CD4-positive, CD25-positive, alpha-beta regulatory T cell (primary cell): ENCODE measurements at places on chromosomes 2 and 18.

GRCh38 chr2:138831154-138831553 is 51.0 kb upstream of the NXPH2 start:
- DNase-seq = no peak

DNA sequence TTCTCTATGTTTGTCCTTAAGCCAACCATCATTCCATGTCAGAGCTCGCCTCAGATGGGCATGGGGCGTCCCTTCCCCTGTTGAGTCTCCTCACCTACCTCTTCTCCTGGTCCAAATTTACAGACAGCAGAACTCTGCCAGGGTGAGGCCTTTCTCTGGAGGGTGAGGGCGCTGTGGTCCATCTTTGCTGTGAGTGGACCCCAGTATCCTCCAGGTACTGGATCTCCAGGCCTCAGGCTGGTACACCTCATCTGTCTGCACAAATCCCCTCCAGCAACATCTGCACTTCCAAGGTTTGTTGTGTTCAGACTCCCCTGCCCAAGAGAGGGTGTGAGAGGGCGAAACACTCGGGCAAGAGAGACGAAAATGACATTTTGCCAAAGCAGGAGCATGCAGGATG is 63.9 kb upstream of the EDAR start:
- DNase-seq = no peak

GRCh38 chr2:60557486-60557864 is 4.0 kb upstream of the BCL11A start:
- no peak for DNase-seq

DNA sequence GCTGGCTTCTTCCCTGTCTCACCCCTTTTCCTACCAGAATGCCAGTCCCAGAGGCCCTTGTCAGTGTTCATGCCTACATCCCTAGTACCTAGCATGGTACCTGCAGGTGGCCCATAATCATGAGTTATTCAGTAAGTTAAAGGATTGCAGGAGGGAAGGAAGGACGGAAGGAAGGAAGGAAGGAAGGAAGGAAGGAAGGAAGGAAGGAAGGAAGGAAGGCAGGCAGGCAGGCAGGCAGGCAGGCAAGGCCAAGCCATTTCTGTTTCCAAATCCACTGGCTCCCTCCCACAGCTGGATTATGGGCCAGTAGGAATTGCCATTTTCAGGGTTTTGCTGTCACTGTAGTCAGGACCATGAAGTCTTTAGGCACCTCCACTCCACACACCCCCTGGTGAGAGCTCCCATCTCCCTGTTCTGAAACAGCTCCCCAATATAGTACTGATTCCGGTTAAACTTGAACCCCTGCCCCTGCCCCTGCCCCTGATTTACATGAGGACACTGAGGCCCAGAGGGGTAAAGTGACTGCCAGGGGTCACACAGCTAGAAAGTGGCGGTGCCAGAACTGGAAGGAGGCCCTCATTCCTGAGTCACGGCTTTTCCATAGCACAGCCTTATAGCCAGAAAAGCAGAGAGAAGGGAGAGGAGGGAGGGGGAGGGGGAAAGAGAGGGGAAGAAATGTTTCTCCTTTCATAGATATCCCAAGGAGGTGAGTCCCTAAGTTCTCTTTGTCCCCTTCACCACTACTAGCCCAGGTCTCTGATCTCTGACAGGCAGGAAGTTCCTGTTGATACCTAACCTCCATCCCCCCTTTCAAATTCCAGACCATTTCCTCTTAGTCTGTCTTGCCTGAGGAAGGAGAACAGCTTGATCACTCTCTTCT is 12.2 kb upstream of the TNS1 start:
- DNase-seq = no peak

DNA sequence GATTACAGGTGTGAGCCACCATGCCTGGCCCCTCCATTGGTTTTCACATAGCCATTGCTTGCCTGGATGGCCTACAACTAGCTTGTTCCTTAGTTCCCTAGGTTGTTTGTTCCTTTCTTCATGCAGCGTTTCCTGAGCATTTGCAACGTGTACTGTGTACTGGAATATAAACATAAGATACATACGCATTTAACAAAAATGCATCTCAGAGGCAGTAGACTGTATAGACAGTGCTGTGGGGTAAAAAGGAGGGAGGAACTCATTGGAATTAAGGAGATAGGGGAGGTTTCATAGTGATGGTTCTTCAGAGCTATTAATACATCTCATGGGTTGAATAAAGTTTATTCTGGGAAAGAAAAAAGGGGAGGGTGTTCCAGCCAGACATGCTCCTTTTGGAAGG is 260.5 kb upstream of the RASGRP3 start:
- no peak for DNase-seq

DNA sequence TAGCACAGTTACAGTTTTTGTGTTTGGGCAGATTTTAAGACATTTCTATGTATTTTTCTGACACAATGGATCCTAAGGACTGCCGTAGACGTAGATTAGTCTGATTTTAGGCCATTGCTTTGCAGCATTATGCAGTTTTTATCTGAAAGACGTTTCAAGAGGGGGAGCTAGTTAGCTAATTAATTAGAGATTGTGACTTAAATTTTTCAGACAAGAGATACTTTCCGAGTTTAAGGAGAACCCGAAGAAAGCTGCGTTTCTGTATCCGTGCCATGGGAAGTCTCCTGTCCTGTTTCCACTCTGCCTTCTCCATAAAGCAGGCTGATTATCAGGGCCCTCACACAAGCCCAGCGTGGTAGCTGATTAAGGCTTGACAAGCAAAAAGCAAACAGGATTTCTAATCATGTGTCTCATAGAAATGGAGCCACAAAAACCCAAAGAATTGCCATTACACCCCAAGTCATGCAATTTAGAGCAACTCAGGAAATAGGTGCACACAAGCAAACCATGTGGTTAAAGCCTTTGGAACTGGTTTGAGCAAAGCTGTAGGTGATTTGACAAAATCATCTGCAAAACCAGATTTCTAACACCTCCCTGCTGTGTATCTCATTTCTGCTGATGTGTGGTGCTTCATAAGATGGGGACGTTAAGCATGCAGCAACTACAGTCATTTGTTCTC is 808.1 kb downstream of the RNF144A start:
- no peak for DNase-seq

DNA sequence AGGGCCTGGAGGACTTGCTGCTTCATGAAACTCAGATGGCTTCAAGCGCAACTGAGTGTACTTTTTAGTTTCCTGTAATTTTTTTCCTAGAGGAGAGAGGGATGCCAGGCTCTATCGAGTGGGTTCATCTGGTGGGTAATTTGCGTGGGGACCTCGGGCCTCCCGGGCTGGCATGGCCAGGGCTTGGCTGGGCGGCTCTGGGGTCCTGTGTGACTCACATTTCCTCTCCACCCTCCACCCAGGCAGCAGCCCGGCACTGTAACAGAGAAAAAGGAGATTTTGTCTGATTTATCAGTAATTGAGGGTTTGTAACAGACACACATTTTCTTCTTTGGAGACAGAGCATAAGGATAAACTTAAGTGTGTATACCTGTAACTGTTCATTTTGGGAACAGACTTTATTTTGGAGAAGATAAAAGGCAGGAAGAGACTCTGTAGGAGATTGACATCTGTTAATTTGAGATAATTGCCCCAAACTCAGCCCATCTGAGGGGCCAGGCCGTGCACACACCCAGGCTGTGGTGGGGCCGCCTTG is 64.3 kb downstream of the NFATC1 start:
- DNase-seq = no peak

- DNase-seq = no peak
Measured at GRCh38 chr2:10538224-10538894, 90.2 kb upstream of the ODC1 start.

DNA sequence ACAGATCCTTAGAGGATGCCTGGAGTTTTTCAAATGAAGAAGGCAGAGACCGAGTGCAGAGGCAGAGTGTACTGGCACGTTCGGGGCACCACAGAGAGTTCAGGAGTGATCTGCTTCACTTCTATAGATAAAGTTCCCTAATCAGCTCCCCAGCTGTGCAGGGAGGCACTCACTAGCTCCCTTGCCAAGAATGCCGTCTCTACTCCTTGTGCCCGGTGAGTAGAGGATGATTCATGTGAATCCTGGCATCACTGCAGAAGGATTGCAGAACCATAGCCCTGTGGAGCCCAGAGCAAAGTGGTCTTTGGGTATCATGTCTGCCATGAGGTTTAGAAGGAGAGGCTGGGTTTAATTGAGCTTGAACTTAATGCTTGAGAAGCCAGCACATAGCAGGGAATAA is 510.1 kb upstream of the RAB6C start:
- DNase-seq = no peak

DNA sequence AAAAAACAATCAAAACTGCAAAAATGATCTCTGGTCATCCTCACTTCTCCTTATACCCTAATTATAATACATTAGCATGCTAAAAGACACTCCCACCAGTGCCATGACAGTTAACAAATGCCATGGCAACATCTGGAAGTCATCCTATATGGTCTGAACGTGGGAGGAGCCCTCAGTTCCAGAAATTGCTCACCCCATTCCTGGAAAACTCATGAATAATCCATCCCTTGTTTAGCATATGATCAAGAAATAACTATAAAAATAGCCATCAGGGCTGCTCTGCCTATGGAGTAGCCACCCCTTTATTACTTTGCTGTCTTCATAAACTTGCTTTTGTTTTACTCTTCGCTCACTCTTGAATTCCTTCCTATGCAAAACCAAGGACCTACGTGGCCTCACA is 5.7 kb upstream of the C2orf80 start:
- no peak for DNase-seq

GRCh38 chr2:239380831-239381708 is 19.8 kb downstream of the HDAC4 start:
- peak; percentile 56 for DNase-seq

GRCh38 chr2:232235716-232236115 is 142.8 kb upstream of the ALPP start:
- DNase-seq = no peak

- DNase-seq = no peak
Measured at GRCh38 chr2:197164141-197164754, 146.3 kb downstream of the ANKRD44 start.

DNA sequence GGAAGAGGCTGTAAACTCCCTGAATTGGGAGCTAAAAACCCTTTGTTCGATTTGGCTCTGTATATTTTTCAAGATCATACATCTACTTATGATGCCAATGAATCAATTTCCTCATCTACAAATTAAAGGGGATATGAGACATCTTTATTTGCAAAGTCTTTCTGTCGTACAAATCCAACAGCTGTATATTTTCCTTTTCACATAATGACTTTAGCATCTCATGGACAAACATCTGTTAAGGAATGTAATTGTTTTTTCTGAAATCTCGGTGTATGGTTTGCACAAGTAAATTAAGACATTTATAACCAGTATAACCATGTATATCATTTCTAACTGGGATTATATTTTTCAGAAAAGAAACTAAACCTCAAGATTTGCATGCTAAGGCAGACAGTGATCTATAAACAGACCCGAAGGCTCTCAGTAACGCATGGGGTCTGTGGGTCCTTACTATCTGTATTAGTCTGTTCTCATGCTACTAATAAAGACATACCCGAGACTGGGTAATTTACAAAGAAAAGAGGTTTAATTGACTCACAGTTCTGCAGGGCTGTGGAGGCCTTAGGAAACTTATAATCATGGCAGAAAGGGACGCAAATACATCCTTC is 130.8 kb downstream of the SLC8A1 start:
- no peak for DNase-seq

GRCh38 chr2:178193823-178194599 is at the start of gene OSBPL6:
OSBPL6 (plus strand) TSS chr2:178194512; CDS start chr2:178306185, 111,673 bp downstream.
- peak; percentile 43 for DNase-seq

DNA sequence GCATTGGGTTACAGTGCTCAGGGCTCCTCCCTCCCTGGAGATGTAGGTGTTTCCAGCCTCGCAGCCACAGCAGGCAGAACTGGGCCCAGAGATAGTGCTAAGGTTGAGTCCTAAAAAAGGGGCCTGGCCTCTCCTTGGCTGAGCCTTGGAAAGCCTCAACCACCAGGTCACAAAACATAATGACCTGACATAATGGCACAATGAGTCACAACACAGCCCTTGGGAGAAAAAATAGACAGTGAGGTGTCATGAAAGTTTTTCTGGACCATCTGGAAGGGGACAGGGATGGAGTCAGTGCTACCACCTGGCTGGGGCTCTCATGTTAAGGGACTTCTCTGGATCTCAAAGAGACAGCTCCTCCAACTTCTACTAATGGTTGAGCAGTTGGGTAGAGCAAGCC is 92.4 kb upstream of the LCLAT1 start:
- DNase-seq = no peak

DNA sequence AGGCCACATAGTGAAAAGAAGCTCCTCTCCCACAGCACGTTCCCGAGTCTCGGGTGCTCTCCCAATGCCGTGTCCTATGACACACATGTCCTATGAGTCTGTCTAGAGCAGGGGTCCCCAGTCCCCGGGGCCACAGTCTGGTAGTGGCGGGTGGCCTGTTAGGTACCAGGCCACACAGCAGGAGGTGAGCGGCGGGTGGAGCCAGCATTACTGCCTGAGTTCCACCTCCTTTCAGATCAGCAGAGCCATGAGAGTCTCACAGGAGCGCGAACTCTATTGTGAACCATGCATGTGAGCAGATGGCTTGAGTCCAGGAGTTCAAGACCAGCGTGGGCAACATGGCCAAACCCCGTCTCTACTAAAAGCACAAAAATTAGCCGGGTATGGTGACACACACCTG is 112.6 kb downstream of the ZBTB7C start:
- no peak for DNase-seq

DNA sequence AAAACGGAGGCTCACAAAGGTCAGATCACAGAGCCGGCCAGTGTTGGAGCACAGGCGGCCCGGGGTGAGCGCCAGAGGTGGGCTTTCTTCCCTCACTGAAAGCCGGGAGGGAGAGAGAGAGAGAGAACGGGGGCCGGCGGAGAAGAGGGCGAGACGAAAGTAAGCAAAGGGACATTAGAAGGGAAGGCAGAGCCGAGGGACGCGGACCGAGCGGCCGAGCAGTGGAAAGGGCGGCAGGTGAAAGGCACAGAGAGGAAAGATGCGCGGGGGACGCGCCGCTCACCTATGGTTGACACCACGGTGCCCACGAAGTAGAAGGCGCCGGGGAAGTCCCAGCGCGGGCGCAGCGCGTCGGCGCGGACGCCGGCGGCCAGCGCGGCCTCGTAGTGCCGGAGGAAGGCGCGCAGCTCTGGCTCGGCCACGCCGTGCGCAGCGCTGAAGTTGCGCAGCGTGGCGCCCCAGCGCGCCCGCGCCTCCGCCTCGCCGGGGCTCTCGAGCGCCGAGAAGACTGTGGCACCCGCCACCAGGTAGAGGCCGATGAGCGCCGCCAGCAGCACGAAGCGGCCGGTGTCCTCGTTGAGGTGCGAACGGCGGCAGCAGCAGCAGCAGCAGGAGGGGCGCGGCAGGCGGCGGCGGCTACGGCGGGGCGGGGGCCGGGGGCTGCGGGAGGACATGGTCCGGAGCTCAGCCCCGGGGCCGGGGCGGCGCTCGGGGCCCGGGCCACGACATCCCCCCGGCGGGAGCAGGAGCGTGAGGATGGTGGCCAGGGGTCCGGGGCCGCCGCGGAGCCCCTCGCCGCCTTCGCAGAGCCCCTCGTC is 166.9 kb downstream of the MSH2 start:
- no peak for DNase-seq

- peak; percentile 31 for DNase-seq
Measured at GRCh38 chr2:190023860-190024259, 38.7 kb downstream of the MSTN start.
